Bladder microvascular endothelial cell (primary cell): ENCODE measurements at places on chromosomes 3 and 15. TPM values are rescaled to one million over a fixed set of nuclear protein-coding genes. Genes with fewer than 3 reads are reported as not detected.

The PLA2G4D gene
- total RNA-seq, result not detected in 2 replicates

The DISP2 gene
- total RNA-seq, result under 0.01 and 0.38 TPM in 2 replicates

The PAQR5 gene
- under 0.01 and 0.06 TPM in 2 replicates for total RNA-seq

The LTF gene
- 0.13 and 0.16 TPM in 2 replicates for total RNA-seq

The FETUB gene
- not detected in 2 replicates for total RNA-seq

The SLC22A14 gene
- total RNA-seq, result under 0.01 and 0.31 TPM in 2 replicates

The LRRIQ4 gene
- not detected in 2 replicates for total RNA-seq

The PSTPIP1 gene
- 0.13 TPM in 1 of 2 replicates, not detected in the other for total RNA-seq

The GNAT1 gene
- total RNA-seq, result not detected in 2 replicates

The SNRPN gene
- total RNA-seq, result 51.6 and 120 TPM in 2 replicates

The GMPPB gene
- 22.8 and 39.5 TPM in 2 replicates for total RNA-seq

The CGNL1 gene
- 1.9 and 23.0 TPM in 2 replicates for total RNA-seq

The SLC6A11 gene
- total RNA-seq, result not detected in 2 replicates

The CCR9 gene
- total RNA-seq, result not detected in 2 replicates

The RHCG gene
- total RNA-seq, result under 0.01 TPM in 1 of 2 replicates, not detected in the other

The STRA6 gene
- total RNA-seq, result 0.06 TPM in 1 of 2 replicates, not detected in the other

The DUOXA2 gene
- not detected in 2 replicates for total RNA-seq

The SLCO2A1 gene
- total RNA-seq, result 1.3 and 3.5 TPM in 2 replicates

The ZIC4 gene
- not detected in 2 replicates for total RNA-seq

The SLC27A2 gene
- 0.16 and 6.2 TPM in 2 replicates for total RNA-seq

The CCDC54 gene
- total RNA-seq, result not detected in 2 replicates

The SMCO1 gene
- not detected in 2 replicates for total RNA-seq

The COL6A5 gene
- total RNA-seq, result not detected in 2 replicates

The GOLGA8G gene
- not detected in 2 replicates for total RNA-seq

The GOLGA6L9 gene
- 0.65 and 2.4 TPM in 2 replicates for total RNA-seq

The GP9 gene
- not detected in 2 replicates for total RNA-seq

The FBXO40 gene
- total RNA-seq, result under 0.01 TPM in 1 of 2 replicates, not detected in the other
